ENCODE measurements at places on chromosomes 1 and 21. TPM values are rescaled to one million over a fixed set of nuclear protein-coding genes. Genes with fewer than 3 reads are reported as not detected.

The KCNK2 gene
- total RNA-seq, result not detected

The COL18A1 gene
- 123 TPM for total RNA-seq

The CSF3R gene
- not detected for total RNA-seq

The OPRD1 gene
- total RNA-seq, result 0.14 TPM

The SRRM1 gene
- 61.1 TPM for total RNA-seq

The PRDM2 gene
- total RNA-seq, result 8.7 TPM

The SEMA6C gene
- 1.6 TPM for total RNA-seq

The LRRN2 gene
- 15.6 TPM for total RNA-seq

The TDRD5 gene
- 0.09 TPM for total RNA-seq

The LEMD1 gene
- not detected for total RNA-seq

The HCN3 gene
- total RNA-seq, result 4.8 TPM

The MAP3K21 gene
- total RNA-seq, result 12.1 TPM

The CLCA1 gene
- total RNA-seq, result not detected

The OXCT2 gene
- total RNA-seq, result 0.60 TPM

The OR10Z1 gene
- not detected for total RNA-seq

The GPR161 gene
- total RNA-seq, result 15.1 TPM

The KHDRBS1 gene
- total RNA-seq, result 139 TPM

The GABPA gene
- 8.2 TPM for total RNA-seq
